Left renal pelvis (tissue), 4 donors: ENCODE measurements at places on chromosomes 2 and 18.

- no peak for DNase-seq
Observed at GRCh38 chr2:158716121-158716791, 78.9 kb upstream of the DAPL1 start.

DNA sequence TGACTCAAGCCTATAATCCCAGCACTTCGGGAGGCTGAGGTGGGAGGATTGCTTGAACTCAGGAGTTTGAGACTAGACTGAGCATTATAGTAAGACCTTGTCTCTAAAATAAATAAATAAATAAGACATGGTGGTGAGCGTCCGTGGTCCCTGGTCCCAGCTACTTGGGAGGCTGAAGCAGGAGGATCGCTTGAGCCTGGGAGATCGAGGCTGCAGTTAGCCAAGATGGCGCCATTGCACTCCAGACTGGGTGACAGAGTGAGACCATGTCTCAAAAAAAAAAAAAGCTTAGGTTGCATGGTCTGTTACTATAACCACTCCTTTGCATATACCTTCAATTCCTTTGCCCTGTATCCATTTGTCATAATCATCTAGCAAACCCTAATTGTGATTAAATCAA is 3.7 kb downstream of the CYP20A1 start:
- DNase-seq = no peak

GRCh38 chr18:49839012-49839411 is 25.7 kb upstream of the ACAA2 start:
- no peak for DNase-seq

DNA sequence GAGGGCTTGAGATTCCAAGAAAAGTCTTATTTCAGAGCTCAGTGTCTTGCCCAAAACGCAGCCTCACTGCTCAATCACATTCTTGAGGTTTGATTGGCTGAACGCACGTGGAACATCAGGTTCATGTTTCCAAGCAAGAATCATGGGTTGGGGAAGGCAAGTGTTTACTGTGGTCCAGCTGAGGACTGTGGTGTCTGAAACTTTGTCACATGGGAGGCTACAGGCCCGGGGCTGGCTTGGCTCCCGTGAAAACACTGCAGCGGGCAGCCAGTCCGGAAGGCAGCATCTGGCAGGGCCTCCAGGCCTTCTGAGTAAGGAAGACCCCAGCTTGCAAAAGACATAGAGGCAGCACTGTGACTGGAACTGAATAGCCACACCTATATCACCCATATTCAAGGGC is 84.7 kb downstream of the POLR1A start:
- DNase-seq = no peak

DNA sequence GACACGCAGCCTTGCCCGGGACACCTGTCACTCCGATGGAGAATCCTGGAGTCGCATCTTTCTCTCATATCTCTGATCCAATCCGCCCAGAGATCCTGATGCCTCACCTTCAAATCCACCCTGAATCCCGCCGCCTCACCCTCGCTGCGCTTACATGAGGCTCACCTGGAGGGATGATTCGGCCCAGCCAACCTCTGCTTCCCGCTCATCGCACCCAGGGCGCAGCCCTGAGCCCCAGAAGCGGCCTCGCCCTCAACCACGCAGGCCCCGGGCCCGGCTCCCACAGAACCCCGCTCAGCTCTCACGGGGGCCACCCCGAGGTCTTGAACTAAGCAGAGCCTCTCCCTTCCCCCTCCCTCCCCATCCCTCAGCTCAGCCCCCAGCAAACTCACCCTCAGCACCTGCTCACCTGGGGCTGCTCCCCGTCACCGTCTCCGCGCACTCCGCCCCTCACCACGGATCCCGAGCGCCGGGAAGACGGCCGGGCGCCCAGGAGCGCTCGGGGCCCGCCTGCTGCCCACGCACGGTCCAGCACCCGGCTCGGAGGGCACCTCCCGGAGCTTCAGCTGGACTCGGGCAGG is 160.0 kb downstream of the NDUFA10 start:
- DNase-seq = no peak

DNA sequence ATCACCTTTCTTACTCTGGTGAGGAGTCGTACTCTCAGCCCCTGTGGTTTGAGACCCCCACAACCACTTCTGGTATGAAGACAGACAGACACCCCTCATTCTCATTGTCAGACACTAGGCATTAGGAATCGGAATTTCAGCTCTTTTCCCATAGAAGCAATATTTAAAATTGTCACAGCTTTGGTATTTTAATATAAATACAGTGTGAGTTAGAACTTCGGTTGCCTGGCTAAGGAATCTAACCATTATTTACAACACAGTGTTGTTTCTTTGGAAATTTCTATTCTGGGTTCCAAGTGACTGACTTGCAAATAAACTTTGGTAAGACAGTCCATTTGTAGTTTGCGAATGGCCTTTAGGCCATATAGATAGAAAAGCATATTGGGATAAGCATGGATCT is 318.1 kb downstream of the PARD3B start:
- no peak for DNase-seq

DNA sequence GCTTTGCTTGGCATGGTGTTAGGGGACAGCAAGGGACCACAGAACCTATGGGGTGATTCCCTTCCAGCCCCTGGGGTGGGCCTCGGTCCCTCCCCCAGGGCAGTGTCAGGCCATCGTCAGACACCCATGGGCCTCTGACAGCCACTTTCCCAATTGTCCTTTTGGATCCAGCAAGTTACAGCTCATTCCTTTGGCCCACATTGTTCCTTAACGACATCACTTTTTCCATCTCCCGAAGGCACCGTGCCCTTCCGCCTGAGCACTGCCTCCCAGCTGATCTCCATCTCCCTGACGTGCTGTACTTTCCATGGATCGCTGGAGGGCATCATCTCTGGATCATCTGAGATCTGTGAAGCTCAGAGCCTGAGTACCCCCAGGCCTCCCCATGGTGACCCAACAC is 10.4 kb upstream of the KCNK3 start:
- DNase-seq = no peak

DNA sequence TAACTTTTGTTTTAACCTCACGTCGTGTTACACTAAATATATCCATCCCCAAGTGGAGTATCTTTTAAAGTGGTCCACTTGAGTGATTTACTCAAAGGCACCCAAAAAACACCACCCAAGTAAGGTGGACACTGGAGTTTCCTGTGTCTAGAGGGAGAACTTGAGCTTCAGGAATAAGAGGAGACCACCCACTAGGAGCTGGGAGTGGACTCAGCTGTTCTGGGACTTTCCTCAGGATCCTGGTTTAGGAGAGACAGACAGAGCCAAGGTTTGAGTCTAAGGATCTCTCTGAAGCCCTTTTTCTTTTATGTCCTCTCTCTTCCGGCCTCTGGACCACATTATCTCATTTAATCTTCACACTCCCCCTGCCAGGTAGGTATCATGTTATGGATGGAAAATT is 150.7 kb downstream of the GBX2 start:
- DNase-seq = no peak

DNA sequence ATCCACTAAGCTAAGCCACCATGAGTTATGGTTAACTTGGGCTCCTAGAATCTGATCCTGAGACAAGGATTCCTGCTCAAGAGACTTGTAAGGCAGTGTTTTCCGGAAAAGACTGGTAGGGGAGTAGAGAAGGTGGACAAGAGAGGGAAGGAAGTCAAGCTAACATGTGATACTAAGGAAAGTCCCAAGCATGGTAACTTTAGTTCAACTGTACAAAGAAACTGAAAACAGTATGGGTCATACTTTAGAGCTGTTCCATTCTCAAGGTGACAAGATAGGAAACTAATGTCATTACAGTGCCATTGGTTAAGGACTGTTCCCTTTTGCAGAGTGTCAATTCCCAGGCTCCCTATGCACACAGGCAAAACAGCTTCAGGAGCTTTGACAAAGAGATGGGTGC is 5.8 kb downstream of the MYO5B start:
- DNase-seq = no peak

- DNase-seq = no peak
Observed at GRCh38 chr2:130341562-130342019, 1.1 kb upstream of the IMP4 start.

- DNase-seq = no peak
Observed at GRCh38 chr2:102286041-102286440, 25.3 kb upstream of the IL1RL1 start.

GRCh38 chr2:190980630-190981209 is 33.3 kb downstream of the STAT1 start:
- DNase-seq = no peak

- no peak for DNase-seq
Observed at GRCh38 chr18:56326336-56327072, 311.9 kb downstream of the TXNL1 start.

DNA sequence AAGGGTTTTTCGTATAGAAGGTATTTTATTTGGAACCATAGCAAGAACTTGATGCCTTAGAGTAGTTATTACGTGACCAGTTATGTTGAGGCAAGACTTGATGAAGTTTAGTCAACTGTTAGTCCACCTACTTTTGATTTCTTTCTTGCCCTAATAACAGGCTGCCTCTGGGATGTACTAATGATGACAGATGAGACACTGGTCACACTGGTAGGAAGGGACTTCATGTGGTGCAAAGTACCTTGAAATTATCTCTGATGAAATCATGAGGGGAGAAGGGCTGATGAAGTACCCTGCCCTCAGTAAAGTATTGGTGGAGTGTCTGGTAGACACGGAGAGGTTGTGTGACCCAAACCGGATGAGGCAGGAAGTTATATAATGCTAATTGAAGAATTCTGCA is 5.4 kb downstream of the DIS3L2 start:
- no peak for DNase-seq

DNA sequence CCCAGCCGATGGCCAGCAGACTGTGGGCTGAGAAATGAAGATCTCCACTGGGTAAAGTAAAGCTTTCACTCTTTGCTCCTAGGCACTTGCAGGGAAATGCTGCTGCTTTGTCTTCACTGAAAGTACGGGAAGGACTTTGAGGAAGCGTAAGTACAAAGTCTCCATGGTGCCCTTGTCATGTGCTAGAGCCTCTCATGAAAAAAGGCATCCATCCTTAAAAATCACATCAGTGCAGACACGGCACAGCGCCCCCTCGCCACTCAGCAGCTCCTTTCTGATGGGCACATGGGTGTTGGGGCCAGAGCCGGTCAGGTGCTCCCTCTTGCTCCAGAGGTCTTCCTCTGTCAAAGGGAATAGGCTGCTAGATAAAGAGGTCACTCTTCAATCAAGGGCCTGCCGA is 109.0 kb upstream of the STPG4 start:
- DNase-seq = no peak

GRCh38 chr2:80354858-80355257 is 50.3 kb upstream of the LRRTM1 start:
- DNase-seq = no peak

DNA sequence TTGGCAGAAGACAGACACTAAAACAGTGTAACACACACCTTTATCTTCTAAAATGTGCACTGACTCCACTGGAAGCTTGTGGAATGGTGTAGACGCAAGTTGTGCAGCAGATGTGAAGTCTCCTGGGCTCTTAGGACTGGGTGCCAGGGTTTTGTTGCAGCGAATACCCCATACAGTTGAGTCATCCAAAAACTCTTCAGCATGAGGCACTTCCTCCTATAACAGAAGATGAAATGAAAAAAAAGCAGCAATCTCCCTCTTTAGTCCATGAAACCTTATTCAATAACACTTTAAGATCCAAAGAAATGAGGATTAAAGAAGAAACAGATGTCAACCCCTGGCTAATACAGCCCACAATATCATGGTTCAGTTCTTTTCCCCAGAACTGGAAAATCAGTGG is 22.2 kb downstream of the BUB1 start:
- DNase-seq = no peak

DNA sequence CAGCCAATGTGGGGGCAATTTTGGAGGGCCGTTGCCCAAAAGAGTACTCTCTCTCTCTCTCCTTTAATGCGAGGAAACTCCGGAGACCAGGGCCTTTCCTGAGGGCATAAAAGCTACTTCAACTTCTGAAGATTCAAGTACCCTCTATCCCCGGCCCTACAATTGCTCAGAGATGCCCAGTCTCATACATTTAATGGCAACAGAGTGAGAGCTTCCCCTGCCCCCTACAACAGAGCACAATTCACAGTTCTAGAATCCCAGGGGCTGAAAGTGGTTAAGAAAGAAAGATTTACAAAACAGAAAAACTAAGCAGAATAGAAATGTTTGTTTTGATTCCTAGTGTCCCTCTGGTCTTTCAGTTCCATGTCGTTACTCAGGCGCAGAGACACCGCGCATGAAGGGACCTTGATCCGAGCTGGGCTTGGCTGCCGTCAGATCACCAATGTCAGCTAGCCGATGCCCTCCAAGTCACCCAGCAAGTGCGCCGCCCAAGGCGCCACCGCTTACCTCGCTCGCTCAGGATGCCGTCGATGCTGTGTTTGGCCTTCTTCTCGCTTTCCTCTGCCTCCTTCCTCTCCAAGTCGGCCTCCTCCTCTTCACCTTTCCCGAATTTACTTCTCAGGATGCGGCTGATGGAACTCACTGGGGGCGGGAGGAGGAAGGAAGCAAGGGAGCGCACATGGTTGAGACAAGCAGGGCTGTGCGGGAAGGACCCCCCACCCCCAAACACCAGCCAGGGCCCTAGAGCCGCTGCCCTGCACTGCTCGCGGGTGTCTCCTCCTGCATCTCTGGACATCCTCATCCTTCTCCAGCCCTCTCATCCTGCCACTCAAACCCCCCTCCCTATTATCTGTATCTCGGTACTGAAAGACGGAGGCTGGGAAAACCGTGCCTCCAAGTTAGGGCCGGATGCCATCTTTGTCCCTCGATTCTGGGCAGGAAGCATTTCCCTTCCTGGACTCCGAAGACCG is 4.9 kb downstream of the PAX3 start:
- DNase-seq = no peak

DNA sequence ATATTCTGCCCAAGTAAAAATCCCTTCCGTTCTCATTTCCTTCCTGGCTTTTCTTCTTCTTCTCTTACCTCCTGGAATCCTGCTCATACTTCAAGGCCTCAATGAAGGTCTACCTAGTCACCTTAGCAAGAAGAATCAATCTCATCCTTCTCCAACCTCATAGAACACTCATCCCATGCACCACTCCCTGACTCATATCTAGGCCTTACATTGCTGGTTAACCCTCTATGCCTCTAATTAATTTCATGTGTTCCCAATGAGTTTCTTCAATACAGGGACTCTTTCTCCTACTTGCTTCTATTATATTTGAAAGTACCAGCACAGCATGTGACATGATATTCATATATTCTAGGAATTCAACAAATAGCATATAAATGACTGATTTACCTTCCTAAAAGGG is 63.0 kb downstream of the BCL11A start:
- no peak for DNase-seq

GRCh38 chr2:223060201-223060825 is 8.3 kb downstream of the KCNE4 start:
- DNase-seq = no peak

GRCh38 chr18:10923551-10924070 is 225.8 kb downstream of the PIEZO2 start:
- DNase-seq = no peak

- DNase-seq = no peak
Observed at GRCh38 chr2:22340716-22341115, 1044.3 kb upstream of the KLHL29 start.
